ENCODE measurements at places on chromosomes 12 and 14.
A peak's percentile ranks its signal among the peaks of the same experiment; 100 is the strongest.

DNA sequence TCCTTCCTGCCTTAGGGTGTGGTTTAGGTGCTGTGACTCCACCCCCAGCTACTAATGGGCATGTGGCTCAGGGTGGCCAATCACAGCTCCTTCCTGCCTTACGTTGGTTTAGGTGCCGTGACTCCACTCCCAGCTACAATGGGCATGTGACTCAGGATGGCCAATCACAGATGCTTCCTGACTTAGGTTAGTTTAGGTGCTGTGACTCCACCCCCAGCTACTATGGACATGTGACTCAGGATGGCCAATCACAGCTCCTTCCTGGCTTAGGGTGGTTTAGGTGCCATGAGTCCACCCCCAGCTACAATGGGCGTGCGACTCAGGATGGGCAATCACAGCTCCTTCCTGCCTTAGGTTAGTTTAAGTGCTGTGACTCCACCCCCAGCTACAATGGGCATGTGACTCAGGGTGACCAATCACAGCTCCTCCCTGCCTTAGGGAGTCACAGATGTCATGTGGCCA is 163.9 kb downstream of the TBX5 start:
- DNase-seq, result no peak

GRCh38 chr14:52442166-52442565 is 110.1 kb downstream of the TXNDC16 start:
- DNase-seq, result no peak

DNA sequence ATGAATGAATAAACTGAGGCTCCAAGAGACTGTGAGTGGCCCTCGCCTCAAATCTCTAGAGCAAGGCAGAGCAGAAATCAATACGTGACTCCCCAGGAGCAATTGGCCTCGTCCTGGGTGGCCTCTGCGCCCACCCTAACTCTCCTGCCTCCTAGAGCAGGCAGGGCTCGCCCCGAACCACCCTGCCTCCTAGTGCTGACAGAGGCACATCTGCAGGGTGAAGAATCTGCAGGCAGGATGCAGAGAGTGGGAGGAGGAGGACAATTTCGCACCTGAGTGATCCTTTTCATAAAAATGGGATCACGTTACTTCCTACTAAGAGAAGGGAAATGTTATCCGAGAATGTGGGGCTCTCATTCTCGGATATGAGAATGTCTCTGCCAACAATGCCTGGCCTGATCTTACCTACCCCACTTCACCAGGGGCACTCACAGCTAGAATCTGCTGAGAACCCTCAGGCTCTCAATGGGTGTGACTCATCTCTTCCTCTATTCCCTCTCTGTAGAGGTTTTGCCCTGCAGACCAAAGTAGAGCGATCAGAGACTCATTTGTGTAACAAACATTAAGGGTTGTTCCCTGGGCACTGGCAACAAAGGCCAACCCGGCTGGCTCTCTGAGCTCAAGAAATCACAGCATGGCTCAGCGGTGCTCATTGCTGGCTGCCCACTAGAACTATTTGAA is 61.7 kb upstream of the BCL2L14 start:
- peak; percentile 13 for DNase-seq

DNA sequence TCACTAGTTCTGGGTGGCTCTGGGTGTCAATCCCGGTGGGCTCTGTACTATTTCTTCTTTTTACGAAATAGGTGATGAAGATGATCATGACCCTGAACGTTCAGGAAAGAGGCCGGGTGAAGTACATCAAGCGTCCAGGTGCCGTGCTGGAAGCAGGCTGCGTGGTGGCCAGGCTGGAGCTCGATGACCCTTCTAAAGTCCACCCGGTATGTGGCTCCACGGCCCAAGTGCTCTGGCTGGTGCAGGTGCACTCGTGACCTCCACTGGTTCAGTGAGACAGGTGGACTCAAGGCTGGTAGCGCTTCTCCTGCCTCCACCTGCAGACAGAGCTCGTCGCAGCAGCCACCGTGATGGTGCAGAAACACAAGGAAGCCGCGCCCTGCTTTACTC is 85.1 kb downstream of the ACACB start:
- DNase-seq, result no peak

GRCh38 chr12:117028254-117028653 is 71.0 kb downstream of the TESC start:
- DNase-seq, result no peak

DNA sequence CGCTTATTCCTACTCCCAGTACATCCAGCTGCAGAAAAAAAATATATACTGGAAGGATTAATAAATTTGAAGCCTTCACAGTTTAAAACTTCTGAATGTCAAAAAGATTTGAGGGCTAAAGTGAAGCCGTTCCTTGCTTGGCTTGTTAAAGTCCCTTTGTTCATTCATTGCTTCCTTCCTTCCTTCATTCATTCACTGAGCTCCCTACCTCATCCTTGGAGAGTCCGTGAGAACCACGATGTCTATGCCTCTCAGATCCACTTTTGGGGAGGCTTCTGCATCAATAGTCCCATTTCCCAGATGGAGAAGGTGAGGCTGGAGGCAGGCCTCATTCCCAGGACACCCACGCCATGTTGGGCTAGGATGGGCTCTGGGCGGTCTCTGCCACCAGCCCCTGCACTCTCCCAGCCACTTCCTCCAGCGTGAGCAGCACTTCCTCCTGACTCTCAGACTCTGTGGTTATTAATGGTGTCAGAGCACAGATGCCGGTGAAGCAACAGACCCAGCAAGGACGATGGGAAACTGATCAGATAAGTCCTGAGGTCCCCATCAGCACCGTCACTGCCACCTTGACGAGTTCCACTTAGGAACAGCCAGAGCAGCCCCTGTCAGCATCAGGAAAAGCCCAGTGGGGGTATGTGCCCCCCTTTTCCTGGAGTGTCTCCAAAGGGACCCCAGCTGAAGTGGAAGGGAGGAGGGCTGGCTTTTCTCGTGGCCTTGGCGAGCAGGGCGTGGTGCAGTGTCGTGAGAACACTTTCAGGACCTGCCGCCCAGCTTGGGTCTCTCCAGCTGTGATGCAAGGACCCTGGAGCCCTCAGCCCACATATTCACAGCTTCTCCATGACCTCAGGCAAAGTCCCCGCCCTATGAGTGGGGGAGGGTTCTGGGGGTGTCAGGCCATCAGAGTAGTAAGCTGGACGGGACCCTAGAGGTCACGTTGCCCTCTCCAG is 21.2 kb downstream of the ASB2 start:
- DNase-seq, result no peak

DNA sequence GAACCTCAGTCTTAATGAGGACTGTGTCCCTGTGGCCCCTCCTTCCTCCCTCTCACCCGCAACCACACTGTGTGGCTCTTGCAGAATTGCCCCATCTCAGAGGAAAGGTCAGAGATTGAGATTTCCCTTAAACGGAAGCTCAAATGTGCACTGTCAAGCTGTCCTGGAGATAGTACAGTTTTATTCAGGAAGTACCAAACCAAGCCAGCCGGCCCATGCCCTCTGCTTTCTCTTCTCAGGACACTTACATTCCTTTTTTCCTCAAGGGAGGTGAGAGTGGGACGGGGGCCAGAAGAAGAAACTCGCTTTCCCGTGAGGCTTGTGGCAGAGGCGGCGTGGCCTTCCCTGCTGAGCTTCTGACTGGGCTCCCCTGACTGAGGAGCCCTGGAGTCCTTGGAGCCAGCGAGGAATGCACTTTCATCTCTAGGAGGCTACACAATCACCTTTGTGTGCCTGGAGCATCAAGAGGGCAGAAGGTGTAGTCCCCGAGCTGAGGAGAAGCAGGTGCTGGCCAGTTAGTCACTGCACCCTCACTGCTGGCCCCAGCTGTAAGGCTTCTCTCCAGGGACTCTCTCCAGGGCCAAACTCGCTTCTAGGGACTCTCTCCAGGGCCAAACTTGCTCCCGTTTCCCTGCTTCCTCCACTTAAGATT is 24.1 kb upstream of the ATP2A2 start:
- no peak for DNase-seq

DNA sequence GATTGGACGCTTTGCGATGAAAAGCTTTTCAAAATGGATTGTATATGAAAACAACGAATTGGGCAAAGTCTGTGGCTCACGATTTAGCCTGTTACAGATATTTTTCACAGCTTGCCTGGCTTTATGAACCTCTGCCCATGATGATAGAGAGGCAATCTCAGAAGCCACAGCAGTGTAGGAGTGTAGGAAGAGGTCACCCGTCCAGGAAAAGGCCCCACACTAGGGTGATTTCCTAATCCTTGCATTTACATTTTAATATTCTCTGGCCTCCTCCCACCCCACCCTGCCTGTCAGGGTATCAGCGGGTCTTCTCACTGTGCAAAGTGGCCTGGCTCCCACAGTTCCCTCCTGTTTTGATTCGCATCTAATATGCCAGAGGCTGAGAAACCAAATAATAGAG is 81.8 kb upstream of the FOXN3 start:
- no peak for DNase-seq

- no peak for DNase-seq
Measured at GRCh38 chr14:103220134-103220981, 97.1 kb downstream of the TNFAIP2 start.

DNA sequence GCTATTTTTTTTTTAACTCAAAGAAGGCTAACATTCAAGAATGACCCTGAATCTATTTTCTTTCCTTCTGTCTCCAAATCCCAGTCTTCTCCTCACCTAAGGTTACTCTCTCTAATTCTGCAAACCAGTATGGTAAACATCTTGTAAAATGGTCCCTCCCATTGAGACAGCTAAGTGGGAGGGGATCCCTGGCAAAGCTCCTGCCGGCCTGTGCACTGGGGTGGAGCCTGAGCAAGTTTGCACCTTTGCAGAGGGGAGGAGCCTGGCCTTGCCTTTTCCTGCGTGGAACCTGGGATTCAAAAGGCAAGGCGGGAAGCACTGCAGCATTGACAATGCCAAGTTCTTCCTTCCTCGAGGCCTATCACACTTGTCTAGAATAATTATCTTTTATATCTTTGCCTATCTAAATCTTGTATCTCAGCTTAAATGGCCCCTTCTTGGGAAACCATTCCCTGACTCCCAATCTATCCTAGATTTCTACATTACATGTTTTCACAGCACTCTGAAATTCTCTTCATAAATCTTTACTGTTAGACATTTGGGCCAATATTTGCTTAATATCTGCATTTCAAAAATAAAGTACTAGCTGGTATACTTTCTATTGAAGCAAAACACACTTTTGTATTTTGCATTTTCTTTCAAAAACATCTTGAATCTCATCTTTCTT is 83.0 kb downstream of the EPS8 start:
- DNase-seq, result no peak

DNA sequence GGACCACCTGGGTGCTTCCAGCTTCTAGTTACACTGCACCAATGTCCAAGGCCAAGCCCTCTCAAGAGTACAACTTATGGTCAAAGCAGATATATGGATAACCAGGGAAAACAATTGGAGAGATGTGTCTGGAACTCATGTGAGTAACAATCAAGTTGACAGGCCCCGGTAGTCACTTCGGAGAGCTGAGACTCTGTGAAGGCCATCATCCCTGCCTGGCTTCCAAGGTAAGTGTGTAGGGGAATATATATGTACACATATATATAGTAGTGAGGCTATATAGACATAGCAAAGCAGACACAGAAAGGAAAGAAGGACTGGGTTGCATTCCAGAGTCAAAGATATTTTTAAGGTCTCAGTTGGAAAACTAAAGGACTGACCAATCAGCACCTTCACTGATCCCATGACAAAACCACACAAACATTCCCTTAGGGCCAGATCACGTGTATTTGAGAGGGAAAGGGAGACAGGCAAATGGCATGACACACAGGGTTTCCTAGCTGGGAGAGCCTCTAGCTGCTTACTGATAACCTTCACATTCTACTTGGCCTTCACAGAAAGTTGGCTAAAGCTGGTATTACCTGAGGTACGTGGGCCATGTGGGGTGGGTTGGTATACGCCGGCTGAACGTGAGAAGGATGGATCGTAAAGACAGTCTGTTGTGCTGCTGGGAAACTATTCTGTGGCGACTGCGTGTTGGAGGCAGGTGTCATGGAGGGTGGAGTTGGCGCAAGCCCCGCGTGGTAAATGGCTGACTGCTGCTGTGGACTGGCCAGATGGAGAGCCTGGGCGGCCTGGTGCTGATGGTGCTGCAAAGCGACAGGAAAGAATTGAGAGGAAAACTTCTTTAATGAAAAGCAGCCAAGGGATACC is 50.0 kb downstream of the SH2B3 start:
- no peak for DNase-seq

- DNase-seq, result no peak
Measured at GRCh38 chr14:23932639-23933038, 20.9 kb upstream of the DHRS4 start.

- no peak for DNase-seq
Measured at GRCh38 chr14:79325071-79325470, 886.2 kb downstream of the DIO2 start.

- DNase-seq, result no peak
Measured at GRCh38 chr14:68693926-68694325, 98.9 kb downstream of the ZFP36L1 start.

- DNase-seq, result no peak
Measured at GRCh38 chr14:77509366-77509765, 10.8 kb upstream of the ISM2 start.

GRCh38 chr12:96143392-96143791 is 50.8 kb upstream of the ELK3 start:
- DNase-seq, result no peak

- DNase-seq, result no peak
Measured at GRCh38 chr12:95591731-95592130, 40.5 kb upstream of the USP44 start.

GRCh38 chr12:26599096-26599695 is 233.8 kb downstream of the ITPR2 start:
- no peak for DNase-seq

DNA sequence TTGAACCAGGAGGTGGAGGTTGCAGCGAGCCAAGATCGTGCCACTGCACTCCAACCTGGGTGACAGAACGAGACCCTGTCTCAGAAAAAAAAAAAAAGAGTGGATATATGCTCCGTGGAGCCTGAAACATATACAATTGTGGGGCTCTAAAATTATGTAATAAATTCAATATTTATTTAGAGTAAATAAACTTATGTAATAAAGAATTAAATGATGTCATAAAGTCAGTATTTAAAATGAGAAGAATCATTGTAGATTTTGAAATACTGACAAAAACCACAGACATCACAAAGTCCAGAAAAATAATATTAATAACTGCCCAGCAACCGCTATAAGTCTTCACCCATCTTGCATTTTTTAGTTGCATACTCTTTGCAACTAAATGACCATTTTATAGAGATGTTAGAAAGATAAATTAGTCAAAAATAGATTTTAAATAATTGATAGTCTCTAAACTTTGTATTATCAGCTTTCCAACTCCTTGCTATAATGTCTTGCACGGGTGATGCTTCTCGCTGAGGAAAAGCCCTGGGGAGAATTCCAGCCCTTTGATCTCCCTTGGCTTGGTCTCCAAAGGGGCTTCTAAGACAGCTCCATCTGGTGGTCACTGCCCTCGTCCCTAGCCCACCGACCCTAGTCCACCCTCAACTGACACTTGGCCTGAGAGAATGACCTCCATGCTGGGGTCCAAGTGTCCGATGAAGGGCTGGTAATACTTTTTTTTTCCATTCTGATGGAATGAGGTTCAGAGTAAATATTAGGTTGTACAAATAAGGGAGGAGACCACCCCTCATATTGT is 7.9 kb upstream of the TMBIM6 start:
- no peak for DNase-seq

- peak; percentile 44 for DNase-seq
Measured at GRCh38 chr14:21913759-21914158, 240.1 kb upstream of the OR4E1 start.
